LHCN-M2 (cell line): ENCODE measurements at places on chromosomes 2 and 18. TPM values are rescaled to one million over a fixed set of nuclear protein-coding genes. Genes with fewer than 3 reads are reported as not detected.

- no peak for DNase-seq
Observed at GRCh38 chr2:30487603-30488002, 40.6 kb downstream of the LCLAT1 start.

- peak; percentile 28 for DNase-seq
Observed at GRCh38 chr18:79950515-79951341, 725 bp downstream of the SLC66A2 start.

- peak; percentile 67 for DNase-seq
Observed at GRCh38 chr2:84924173-84925106, 19.0 kb downstream of the TMSB10 start.

TYMS gene
- 49.4 and 72.3 TPM in 2 replicates for total RNA-seq

DNA sequence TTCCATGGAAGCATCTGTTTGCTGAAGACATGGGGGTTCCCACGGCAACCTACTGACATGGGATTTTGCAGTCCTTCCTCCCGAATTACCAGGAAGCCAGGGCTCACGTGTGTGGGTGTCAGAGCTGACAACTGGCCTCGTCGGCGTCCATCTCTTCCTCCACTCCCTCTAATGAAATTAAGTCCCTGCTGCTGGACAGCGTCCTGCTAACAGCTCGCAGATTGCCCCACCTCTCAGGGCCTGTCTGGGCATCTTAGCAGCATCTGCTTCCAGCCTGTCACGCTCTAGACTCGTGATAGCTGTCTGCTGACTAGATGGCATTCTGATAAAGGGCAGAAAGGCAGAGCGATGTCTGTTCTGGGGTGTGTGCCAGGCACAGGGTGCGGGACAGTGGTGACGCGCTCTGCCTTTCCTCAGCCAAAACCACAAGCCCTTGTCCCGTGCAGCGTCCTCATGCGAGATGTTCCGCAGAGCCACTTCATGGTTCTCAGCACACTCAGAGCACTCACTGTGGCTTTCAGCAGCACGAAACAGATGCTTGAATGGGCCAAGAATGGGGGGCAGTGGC, 161.1 kb downstream of the ARL4C start:
- peak; percentile 93 for DNase-seq

FBXO41 gene
- 4.0 and 4.8 TPM in 2 replicates for total RNA-seq

GRCh38 chr2:233981574-233982420, 64.6 kb downstream of the TRPM8 start:
- DNase-seq = no peak
